NB4 (cell line): ENCODE measurements at places on chromosomes 2 and 18.

DNA sequence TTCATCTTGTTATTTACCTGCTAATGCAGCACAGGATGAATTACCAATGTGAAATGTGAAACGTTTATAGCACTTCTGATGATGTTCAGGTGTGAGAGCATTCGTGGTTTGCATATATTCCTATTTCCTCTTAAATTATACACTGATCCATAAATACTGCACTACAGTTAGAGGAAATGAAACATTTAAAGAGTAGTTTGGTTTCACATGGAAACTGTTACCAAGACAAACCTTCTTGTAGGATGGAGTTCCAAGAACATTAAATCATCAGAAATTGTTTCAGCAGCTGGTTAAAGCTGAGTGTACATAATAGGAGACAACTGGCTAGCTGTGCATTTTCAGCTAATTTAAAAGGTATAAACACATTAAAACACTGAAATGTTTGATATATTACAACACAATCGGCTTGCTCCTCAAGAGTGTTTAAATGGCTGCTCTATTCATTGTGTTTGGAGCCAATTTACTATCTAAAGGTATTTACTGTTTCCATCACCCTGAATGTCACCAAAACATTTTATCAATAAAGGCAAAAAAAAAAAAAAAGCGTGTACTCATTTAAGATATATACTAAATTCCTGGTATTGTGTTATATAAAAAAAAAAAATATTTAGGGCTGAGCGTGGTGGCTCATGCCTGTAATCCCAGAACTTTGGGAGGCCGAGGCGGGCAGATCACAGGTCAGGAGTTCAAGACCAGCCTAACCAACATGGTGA, 100.6 kb downstream of the DYM start:
- DNase-seq = no peak

GRCh38 chr2:186883666-186884065, 34.7 kb upstream of the ZSWIM2 start:
- DNase-seq = no peak

DNA sequence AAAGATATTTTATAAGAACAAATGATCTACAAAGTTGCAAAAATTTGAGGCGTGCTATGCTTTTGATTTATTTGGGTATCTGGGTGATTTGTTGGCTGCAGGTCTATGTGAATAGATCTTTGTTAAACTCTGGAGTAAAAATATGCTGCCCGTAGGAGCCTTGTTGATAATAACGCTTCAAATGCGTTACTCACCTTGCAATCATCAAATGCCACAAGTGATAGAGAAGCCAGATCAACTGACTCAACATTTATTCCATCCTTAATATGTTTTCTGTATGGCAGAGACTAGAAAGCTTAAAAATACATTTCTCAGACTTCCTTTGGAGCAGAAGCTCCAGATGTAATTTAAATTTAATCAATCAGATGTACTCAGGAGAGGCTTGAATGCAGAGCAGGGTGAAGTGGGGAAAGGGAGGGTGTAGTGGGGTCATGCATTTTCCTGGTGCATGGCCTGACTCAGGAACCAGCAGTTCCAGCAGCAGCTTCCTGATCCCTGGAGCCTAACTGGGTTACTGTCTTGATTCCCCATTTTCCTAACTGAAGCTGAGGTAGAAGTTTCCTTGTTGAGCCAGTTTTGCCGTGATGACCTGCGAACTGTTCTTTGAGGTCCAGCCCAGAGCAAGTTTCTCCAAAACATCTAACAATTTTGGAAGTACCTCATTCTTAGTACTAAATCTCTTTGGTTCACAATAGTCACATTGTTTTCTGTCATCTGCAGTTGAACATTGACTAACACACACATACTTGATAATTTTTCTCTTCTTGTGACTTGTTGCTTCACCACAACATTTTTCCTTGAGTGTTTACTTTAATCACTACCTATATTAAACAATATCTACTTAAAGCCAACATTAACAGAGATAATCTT, 284.7 kb upstream of the CWC22 start:
- no peak for DNase-seq

GRCh38 chr2:172833898-172834297, 98.3 kb downstream of the RAPGEF4 start:
- DNase-seq = no peak

- no peak for DNase-seq
Observed at GRCh38 chr2:201813996-201814760, 7.8 kb downstream of the CDK15 start.

- DNase-seq = no peak
Observed at GRCh38 chr18:64639536-64639935, 490.6 kb upstream of the LINC00305 start.

DNA sequence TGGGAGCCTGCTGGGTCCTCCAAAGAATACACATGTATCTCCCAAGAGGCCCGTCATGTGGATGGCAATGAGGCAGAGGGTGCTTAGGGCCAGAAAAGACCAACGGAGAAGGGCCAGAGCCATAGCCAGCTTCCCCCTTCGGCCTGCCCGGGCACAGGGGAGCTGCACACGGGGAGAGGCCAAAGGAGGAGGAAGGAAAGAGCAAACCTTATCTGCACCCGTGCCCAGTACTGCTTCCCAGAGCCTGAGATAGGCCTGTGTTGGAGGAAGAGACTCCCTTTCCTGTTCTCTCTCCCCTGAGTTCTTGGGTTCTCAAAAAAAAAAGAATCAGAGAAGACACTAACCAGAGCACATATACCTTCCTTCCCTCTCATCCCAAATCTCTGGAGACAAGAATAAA, 250.3 kb downstream of the ANAPC1 start:
- no peak for DNase-seq

DNA sequence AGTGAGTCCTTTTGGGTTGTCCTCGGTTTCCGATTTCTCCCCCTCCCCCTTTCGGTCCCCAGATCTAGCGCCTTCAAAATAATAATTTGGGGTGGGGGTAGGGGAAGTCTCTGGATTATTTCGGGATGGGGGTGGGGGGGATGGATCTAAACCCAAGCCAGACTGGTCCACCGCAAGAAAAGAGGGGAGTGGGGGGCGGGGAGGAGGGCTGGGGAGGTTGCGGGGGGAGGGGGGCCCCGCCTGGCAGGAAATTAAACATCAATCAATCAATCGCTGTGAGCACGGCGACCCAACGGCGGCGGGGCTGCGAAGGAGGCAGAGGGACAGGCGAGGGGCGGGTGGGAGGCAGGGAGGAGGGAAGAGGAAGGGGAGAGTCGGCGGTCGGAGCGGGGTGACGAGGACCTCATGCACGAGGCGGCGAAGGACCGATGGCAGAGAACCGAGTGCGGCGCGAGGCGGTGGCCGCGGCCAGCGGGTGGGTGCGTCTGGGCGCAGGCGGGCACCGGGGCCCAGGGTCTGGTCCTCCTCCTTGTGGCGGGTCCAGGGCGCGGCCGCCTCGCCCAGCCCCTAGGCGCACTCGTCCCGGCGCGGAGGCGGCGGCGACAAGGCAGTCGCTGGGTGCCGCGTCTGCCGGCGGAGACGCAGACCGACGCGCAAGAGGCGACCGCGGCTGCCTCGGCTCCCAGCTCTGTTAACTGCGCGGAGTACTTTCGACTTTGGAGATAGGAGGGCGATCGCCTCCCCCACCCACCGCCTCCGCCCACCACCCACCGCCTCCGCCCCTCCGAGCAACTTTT, 468 bp upstream of the SATB2 start:
- DNase-seq = peak; percentile 88

- DNase-seq = no peak
Observed at GRCh38 chr2:152330235-152330866, 4.6 kb upstream of the FMNL2 start.

DNA sequence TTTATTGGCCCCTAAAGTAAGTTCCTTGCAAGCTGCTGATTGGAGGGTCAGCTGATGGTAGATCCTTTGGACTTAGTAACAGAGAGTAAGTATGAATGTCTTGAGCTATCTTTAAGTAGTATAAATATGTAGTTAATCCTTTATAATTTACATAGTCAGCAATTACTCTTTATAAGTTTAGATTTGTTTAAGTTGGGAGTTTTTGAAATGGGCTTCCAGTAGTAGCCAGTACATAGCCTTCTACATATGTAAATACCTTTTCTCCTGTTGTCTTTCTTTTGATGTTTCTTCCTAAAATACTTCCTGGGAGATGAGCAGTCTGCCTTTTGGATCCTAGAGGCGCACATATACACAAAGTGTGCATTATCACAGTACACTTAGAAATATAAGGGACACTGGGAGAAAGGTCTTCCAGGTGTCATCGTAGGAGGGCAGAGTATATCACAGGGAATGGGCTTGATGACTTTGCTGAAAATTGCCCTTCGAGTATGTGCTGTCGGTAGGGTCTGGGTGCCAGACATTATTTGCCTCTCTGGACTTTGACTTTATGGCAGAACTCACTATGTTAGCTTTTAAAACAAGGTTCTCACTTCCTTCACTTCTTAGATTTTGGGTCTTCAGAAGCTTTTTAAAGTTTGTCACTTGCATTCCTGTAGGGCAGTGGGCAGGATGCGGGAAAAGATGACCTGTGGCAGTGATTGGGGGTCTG, 21.6 kb downstream of the TTLL4 start:
- DNase-seq = no peak

- no peak for DNase-seq
Observed at GRCh38 chr2:70778676-70779075, 10.7 kb upstream of the ADD2 start.

DNA sequence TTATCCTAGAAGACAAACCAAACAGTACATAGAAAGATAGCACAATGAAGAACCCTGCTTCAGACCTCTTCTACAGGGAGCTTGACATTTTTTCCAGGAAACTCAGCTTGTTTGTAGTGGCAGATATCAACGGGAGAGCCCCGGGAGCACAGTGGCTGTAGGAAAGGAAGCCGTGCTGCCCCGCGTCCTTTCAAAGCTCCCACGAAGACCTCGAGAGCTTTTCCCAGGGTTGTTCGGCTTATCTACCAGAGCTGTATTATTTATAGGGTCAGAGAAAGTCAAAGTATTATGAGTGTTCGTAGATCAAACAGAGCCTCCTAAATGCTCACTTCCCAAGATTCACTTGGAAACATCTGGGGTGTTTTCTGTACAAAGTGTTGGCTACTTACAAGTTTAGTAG, 167.1 kb upstream of the COPS8 start:
- no peak for DNase-seq

- no peak for DNase-seq
Observed at GRCh38 chr2:192574552-192574951, 379.8 kb upstream of the TMEFF2 start.

DNA sequence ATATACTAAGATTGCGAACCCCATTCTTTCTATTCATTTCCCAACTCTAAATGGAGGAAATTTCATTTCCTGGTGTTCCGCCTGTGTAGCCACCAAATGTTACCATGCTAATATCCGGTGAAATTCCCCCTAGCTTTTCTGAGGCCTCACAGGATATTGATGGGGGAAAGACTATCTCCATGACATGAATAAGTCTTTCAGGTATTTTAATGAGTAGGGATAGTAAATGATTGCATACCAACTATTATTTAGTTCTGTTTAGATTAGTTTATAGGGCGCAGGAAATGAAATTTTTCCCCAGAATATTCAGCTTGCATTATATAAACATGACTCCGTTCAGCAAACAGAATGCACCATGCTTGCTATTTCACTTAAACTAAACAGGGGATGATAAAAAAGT, 55.4 kb downstream of the COL5A2 start:
- no peak for DNase-seq

- no peak for DNase-seq
Observed at GRCh38 chr2:226124548-226125011, 675.0 kb downstream of the IRS1 start.

- no peak for DNase-seq
Observed at GRCh38 chr2:47226923-47227220, 71.8 kb upstream of the STPG4 start.

DNA sequence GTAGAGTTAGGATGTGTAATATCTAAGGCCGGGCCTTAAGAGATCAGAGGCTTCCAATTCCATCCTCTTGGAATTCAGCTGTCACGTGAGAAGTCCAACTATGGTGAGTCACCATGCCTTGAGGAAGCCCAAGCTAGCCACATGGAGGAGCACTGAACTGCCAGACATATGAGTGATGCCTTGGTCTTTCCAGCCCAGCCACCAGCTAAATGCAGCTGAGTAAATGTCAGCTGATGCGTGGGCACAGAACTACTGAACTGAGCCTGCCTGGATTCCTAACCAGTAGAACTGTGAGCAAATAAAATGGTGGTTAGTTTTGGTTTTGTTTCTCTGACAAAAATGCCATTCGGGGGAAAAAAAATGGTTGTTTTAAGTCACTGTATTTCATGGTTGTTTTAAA, 153.7 kb upstream of the SERTAD2 start:
- peak; percentile 19 for DNase-seq

DNA sequence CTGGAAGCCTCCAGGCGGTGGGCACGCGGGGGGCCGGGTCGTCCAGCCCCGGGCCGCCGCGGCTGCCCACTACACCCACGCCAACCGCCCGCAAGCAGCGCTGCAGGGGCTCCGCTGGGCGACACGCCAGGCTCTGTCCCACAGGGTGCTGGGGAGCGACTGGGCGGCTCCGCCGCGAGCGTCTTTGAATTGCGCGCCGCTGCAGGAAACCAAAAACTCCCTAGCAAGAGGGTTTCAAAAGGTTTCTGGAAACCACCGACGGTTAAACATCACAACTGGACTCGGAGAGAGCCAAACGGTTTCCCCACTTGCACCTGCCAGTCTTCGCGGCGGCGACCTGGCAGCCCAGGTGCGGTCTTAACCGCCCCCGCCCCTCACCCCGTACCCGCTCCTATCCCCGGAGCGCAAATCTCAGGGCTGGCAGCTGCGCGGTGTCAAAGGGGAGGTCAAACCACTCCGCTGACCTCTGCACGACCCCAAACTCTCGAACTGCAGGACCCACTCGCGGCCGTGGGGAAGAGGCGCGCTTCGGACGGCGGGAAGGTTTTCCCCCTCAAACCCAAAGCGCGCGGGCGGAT, 1.0 kb downstream of the CXCR4 start:
- peak; percentile 77 for DNase-seq

- DNase-seq = no peak
Observed at GRCh38 chr18:5159080-5159479, 38.0 kb downstream of the AKAIN1 start.

DNA sequence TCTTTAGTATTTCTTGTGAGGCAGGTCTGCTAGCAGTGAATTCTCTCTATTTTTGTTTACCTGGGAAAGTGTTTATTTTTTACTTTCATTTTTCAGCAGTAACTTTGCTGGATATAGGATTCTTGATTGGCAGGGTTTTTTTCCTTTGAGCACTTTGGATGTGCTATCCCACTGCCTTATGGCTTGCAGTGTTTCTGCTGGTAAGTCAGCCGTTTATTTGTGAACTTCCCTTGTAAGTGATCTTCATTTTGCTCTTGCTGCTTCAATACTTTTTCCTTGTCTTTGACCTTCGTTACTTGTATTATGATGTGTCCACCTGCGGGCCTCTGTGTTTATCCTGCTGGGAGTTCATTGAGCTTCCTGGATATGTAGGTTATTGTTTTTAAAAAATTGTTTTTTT, 54.7 kb downstream of the SLC66A2 start:
- peak; percentile 20 for DNase-seq

DNA sequence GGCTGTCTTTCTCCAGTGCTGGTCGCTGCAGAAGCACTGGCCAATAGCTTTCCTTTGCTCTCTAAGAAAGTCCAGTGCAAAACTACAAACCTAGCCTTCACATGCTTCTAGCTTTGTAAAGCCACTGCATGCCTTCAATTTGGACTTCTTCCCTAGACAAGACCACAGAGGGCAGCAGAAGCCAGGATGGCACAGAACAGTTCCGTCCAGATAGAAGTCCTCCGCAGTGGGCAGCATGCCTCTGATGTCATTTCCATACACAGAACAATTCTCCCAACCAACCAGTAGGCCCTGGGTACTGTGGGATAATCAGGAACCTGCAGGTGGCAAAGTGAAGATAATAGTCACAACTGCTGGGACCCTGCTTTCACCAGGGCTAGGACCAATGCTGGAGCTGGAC, 3.3 kb downstream of the ST6GAL2 start:
- DNase-seq = no peak
